ENCODE measurements at places on chromosomes 2 and 18.

- no peak for DNase-seq
Observed at GRCh38 chr18:57660961-57661360, 39.3 kb upstream of the NARS1 start.

DNA sequence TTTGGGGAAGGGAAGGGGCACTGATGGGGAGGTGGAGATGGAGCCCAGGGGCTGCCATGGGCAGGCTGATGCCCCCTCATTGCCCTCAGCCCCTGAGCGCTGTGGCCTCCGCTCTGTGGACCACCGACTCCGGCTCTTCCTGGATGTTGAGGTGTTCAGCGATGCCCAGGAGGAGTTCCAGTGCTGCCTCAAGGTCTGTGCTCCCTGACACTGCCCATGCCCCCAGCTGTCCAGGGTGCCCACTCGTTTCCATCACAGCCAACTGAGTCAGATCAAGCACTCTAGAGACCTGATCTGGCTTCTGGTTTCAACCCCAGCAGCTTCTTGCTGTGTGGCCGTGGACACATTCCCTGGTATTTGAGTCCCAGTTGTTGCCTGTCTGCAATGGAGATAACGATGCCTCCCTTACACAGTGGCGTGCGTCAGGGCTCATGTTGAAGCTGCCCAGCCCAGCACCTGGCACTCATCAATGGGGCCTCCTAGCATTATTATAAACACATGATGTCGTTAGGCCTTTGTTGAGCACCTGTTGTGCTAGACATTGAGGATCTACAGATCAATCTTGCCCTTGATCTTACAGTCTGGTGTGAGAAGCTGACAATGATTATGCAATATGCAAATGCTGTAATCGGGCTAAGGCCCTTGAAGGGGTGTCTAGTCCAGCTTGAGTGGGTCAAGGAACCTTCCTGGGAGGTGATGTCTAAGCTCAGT is 14.4 kb downstream of the STK11IP start:
- no peak for DNase-seq

GRCh38 chr2:59604123-59604522 is 949.3 kb downstream of the BCL11A start:
- DNase-seq: no peak

DNA sequence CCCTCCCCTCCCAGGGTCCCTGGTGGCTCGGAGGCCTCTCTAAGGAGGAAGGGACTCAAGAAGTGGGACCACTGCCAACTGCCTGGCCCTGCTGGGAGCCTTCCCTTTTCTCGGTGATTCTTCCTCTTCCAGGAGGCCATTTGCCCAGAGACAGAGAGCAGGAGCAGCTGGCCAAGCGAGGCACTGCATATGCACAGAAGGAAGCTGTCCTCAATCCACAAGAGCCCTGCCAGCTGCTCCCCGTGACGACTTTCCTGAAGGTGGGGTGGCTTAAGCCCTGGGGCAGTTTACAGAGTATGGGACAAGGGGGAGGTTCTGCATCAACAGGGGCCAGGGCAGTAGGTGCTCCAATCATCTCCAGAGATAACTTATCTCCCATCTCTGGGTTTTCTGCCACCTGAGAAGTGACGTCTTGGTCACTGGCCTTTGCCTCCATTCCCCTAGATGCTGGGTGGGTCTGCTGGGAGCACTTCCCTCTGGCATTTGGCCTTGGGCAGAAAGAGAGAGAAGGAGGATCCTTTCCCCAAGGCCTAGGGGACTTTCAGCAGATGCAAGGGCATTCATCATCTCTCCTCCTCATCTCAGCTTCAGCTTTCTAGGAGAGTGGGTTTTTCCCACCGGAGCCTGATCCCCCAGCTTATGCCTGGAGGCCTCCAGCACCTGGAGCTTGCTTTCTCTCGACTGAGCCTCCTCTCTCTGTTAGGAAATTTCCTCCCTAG is 28.5 kb downstream of the CIB4 start:
- DNase-seq: peak; percentile 49

DNA sequence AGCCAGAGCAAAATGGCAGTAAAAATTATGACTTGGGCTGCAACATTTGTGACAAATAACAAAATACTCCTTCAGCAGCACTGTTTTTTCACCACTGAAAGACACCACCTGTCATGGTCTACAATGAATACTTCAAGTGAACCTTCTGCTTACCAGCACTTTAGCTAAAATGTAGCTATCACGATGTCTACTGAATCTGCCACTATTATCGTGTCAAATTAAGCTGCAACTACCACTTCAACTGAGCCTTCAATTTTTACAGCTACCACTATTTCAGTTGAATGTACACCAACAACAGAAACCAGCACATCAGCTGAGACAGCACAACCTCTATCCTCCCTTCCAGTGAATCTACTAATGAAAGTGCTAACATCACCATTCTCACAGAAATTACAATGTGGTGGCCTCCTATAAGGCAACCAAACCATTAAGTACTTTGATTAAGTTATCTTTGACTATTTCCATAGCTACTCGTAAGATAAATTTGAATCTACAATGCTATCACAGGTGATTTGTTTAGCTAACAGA is 10.8 kb upstream of the DYNAP start:
- no peak for DNase-seq

- DNase-seq: no peak
Observed at GRCh38 chr2:143968860-143969259, 551.1 kb downstream of the ZEB2 start.

DNA sequence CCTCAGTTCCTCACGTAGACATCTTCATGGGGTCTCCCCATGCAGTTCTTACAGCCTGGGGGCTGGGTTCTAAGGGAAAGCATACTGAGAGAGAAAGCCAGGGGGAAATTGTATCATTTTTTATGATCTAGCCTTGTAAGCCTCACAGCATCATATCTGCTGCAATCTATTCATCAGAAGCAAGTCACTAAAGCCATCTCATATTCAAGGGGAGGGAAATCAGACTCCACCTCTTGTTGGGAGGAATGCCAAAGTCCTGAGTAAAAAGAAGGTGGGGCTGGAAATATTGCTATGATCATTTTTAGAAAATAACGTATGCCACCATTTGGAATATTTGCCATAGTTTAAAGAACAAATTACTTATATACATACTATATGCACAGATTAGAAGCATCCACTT is 304.6 kb downstream of the TXNL1 start:
- DNase-seq: no peak

DNA sequence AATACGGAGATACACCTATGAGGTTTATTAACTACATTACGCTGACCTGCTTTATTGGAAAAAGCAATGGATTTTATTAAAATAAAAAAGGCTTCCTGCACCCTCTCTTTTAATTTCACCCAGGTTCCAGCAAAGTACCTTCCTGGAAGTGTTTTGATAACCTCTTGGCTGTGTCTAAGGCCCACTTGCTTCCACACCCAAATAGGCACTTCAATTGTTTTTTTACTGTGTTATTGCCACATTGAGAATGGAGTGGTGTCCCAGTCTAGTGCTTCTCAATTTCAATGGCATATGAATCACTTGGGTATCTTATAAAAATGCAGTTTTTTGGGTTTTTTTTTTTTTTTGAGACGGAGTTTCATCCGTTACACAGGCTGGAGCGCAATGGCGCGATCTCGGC is 47.6 kb downstream of the SF3B1 start:
- DNase-seq: no peak

- DNase-seq: no peak
Observed at GRCh38 chr2:177192788-177193187, 19.8 kb upstream of the HNRNPA3 start.

GRCh38 chr2:8418721-8419120 is 263.1 kb upstream of the ID2 start:
- no peak for DNase-seq

DNA sequence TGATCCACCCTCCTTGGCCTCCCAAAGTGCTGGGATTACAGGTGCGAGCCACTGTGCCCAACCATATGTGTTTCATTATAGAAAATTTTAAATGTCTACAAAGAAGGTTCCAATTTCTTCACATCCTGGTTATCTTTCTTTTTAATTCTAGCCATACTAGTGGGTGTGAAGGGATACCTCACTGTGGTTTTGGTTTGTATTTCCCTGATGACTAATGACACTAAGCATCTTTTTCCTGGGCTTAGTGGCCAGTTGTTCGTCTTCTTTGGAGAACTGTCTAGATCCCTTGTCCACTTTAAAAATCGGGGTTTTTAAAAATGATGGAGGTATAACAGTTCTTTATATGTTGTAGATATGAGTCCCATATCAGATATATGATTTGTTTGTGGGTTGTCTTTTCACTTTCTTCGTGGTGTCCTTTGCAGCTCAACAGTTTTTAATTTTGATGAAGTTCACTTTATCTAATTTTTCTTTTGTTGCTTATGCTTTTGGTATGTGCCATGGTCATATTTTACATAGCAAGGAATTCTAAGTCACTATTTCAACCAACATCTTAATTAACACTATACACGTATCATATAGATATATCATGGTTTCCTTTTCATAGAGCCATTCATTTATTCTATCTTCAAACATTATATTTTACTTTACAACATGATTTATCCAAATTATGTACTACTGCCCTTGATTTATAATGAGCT is 135.0 kb upstream of the RIOK3 start:
- DNase-seq: no peak

- DNase-seq: peak; percentile 76
Observed at GRCh38 chr2:10591207-10591606, 98.6 kb downstream of the NOL10 start.

DNA sequence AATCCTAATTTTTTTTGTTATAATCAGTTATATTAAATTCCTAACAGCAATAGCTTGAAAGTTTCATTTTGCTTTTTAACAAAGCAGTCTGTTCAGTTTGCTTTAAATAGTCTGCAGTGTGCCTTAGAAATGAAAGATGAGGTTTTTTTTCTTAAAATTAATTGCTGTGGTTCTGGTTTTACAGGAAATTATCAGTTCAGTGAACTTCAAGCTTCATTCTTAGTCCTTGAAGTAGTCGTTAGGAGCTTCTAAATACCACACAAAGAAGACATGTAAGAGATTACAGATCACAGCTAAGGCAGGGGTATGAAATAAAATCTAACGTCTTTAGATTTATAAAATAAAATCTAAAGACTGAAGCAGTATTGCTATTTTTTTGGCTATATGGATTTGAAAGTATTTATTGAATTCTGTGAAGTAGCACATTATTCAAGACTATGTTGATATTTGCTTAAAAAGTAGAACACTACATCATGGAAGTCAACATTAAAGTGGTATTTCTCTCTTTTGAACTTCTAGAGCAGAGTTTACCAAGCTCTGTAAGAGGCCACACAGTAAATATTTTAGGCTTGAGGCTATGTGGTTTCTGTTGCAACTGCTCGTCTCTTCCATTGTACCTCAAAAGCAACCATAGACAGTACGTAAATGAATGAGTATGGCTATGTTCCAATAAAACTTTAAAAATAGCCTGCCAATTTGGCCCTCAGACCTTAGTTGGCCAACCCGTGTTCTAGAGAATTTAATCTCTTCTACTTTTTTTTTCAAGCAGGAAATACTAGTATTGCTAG is 81.5 kb upstream of the STON1 start:
- no peak for DNase-seq

DNA sequence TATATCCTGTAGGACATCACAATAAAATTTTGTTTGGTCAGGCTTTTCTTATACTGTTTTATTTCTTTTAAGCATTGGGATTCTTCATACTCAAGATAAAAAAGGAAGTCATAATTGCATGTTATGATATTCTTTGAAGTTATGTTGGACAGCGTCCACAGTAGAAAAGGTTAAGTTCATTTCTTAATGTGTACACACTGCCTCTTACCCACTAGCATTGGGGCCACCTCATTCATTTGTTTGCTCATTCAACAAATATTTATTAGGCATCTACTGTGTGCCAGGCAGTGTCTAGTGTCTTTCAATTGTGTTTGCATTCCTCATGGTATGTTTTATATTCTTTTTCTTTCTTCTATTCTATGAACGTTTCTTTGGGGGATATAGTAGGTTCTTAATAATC is 70.2 kb downstream of the PTPRM start:
- DNase-seq: no peak

GRCh38 chr2:26557244-26557925 is 79.5 kb upstream of the OTOF start:
- no peak for DNase-seq

GRCh38 chr2:158917121-158917520 is 51.3 kb upstream of the TANC1 start:
- no peak for DNase-seq

GRCh38 chr2:99032786-99033185 is 96.8 kb upstream of the CRACDL start:
- no peak for DNase-seq

- no peak for DNase-seq
Observed at GRCh38 chr18:49645841-49646351, 84.0 kb downstream of the LIPG start.

GRCh38 chr18:40810372-40810771 is 1144.7 kb upstream of the PIK3C3 start:
- DNase-seq: no peak

All from A673 (cell line).